Cardiac muscle cell (in vitro differentiated cells and primary cell): ENCODE measurements at places on chromosomes 2 and 18. TPM values are rescaled to one million over a fixed set of nuclear protein-coding genes. Genes with fewer than 3 reads are reported as not detected.

CDK15 gene
- total RNA-seq: not detected in 2 replicates

IWS1 gene
- total RNA-seq: 47.2 and 55.6 TPM in 2 replicates

RAB17 gene
- 2.9 and 4.7 TPM in 2 replicates for total RNA-seq

ADCYAP1 gene
- 0.04 TPM in 1 of 2 replicates, not detected in the other for total RNA-seq

CACNB4 gene
- 0.09 and 0.25 TPM in 2 replicates for total RNA-seq

TMEM163 gene
- 30.3 and 45.8 TPM in 2 replicates for total RNA-seq

TAF1B gene
- 6.7 and 11.2 TPM in 2 replicates for total RNA-seq

TCF4 gene
- total RNA-seq: 51.4 and 59.2 TPM in 2 replicates

SP100 gene
- total RNA-seq: not detected in 2 replicates

VWA3B gene
- 0.09 and 0.67 TPM in 2 replicates for total RNA-seq

TEKT4 gene
- total RNA-seq: not detected in 2 replicates

CDH2 gene
- 205 and 267 TPM in 2 replicates for total RNA-seq

ARL5A gene
- total RNA-seq: 47.6 and 48.0 TPM in 2 replicates

COMMD1 gene
- total RNA-seq: 36.1 and 63.3 TPM in 2 replicates

AFF3 gene
- total RNA-seq: 12.8 and 16.2 TPM in 2 replicates

RUFY4 gene
- not detected in 2 replicates for total RNA-seq

UGT1A3 gene
- not detected in 2 replicates for total RNA-seq

IL1R2 gene
- total RNA-seq: not detected in 2 replicates

GCG gene
- total RNA-seq: not detected in 2 replicates

ZSWIM2 gene
- not detected in 2 replicates for total RNA-seq

SLC8A1 gene
- total RNA-seq: 492 and 682 TPM in 2 replicates

TUBA4B gene
- not detected in 2 replicates for total RNA-seq

ZNF532 gene
- 66.5 and 108 TPM in 2 replicates for total RNA-seq

CCL20 gene
- total RNA-seq: not detected in 2 replicates

SLC5A7 gene
- 0.04 and 0.06 TPM in 2 replicates for total RNA-seq

DNAH7 gene
- 0.42 and 1.8 TPM in 2 replicates for total RNA-seq

RPL31 gene
- total RNA-seq: 458 and 1,156 TPM in 2 replicates

CSRNP3 gene
- 10.8 and 13.8 TPM in 2 replicates for total RNA-seq

ITGB1BP1 gene
- 30.9 and 35.5 TPM in 2 replicates for total RNA-seq

MAL gene
- total RNA-seq: 0.49 TPM in 1 of 2 replicates, not detected in the other

RAB31 gene
- 7.8 and 8.7 TPM in 2 replicates for total RNA-seq

SEH1L gene
- total RNA-seq: 14.0 and 20.9 TPM in 2 replicates

TSN gene
- 27.0 and 32.1 TPM in 2 replicates for total RNA-seq

CXCR4 gene
- total RNA-seq: 2.4 and 5.8 TPM in 2 replicates

VIT gene
- not detected in 2 replicates for total RNA-seq

LOXHD1 gene
- total RNA-seq: 0.21 TPM in 1 of 2 replicates, not detected in the other

UGT1A10 gene
- not detected in 2 replicates for total RNA-seq

UGT1A6 gene
- not detected in 2 replicates for total RNA-seq

ASNSD1 gene
- total RNA-seq: 21.8 and 25.2 TPM in 2 replicates

C2orf15 gene
- total RNA-seq: 2.3 and 2.4 TPM in 2 replicates

SERPINB7 gene
- not detected in 2 replicates for total RNA-seq

CASP10 gene
- total RNA-seq: 0.86 and 1.0 TPM in 2 replicates

IL18RAP gene
- 0.09 TPM in 1 of 2 replicates, not detected in the other for total RNA-seq

ARHGAP28 gene
- total RNA-seq: 19.3 and 23.7 TPM in 2 replicates

TRIM43 gene
- not detected in 2 replicates for total RNA-seq

APLF gene
- 4.3 and 5.9 TPM in 2 replicates for total RNA-seq

NEMP2 gene
- total RNA-seq: 1.6 and 5.4 TPM in 2 replicates

TUBA3E gene
- not detected in 2 replicates for total RNA-seq

EIPR1 gene
- total RNA-seq: 23.2 and 54.4 TPM in 2 replicates

MEP1B gene
- 0.04 and 0.09 TPM in 2 replicates for total RNA-seq
